ENCODE measurements at places on chromosomes 5 and 9. TPM values are rescaled to one million over a fixed set of nuclear protein-coding genes. Genes with fewer than 3 reads are reported as not detected.

Gene MCTP1
- 49.6 TPM for total RNA-seq

Gene TCF7
- 1.5 TPM for total RNA-seq

Gene IRX2
- 17.6 TPM for total RNA-seq

Gene LYSMD3
- total RNA-seq = 19.1 TPM

Gene SHISAL2B
- total RNA-seq = not detected

Gene SLC23A1
- total RNA-seq = not detected

Gene CNTLN
- total RNA-seq = 28.9 TPM

Gene PCDHGB3
- 21.2 TPM for total RNA-seq

Gene AK8
- total RNA-seq = 1.3 TPM

Gene AGXT2
- total RNA-seq = not detected

Gene ZDHHC11B
- total RNA-seq = 7.3 TPM

Gene GFI1B
- total RNA-seq = 0.09 TPM

Gene OLFML2A
- total RNA-seq = 5.4 TPM

Gene ARHGEF39
- total RNA-seq = 1.3 TPM

Gene DMRTA1
- total RNA-seq = 0.91 TPM

Gene TTLL11
- total RNA-seq = 22.1 TPM

Gene SLC1A3
- 562 TPM for total RNA-seq

Gene KCNV2
- not detected for total RNA-seq

Gene SURF6
- 13.2 TPM for total RNA-seq

Gene SPATA24
- 4.4 TPM for total RNA-seq

Gene PCDHB15
- total RNA-seq = 25.0 TPM

Gene FAM78A
- total RNA-seq = 1.7 TPM

Gene ADRA1B
- 0.54 TPM for total RNA-seq

Gene C8G
- not detected for total RNA-seq

Gene SLC4A9
- total RNA-seq = 0.45 TPM

Gene ALDOB
- total RNA-seq = 0.54 TPM

Gene ASTN2
- 36.7 TPM for total RNA-seq

Gene IFNK
- not detected for total RNA-seq

Gene EQTN
- 0.73 TPM for total RNA-seq

Gene TRIP13
- total RNA-seq = 7.0 TPM

Gene FOXI1
- not detected for total RNA-seq

Gene CTSV
- 1.3 TPM for total RNA-seq

Gene PTGS1
- 1.2 TPM for total RNA-seq

Data from cerebellum (tissue), 4 donors.